Right renal cortex interstitium (tissue), 3 donors: ENCODE measurements at places on chromosomes 4 and X.

DNA sequence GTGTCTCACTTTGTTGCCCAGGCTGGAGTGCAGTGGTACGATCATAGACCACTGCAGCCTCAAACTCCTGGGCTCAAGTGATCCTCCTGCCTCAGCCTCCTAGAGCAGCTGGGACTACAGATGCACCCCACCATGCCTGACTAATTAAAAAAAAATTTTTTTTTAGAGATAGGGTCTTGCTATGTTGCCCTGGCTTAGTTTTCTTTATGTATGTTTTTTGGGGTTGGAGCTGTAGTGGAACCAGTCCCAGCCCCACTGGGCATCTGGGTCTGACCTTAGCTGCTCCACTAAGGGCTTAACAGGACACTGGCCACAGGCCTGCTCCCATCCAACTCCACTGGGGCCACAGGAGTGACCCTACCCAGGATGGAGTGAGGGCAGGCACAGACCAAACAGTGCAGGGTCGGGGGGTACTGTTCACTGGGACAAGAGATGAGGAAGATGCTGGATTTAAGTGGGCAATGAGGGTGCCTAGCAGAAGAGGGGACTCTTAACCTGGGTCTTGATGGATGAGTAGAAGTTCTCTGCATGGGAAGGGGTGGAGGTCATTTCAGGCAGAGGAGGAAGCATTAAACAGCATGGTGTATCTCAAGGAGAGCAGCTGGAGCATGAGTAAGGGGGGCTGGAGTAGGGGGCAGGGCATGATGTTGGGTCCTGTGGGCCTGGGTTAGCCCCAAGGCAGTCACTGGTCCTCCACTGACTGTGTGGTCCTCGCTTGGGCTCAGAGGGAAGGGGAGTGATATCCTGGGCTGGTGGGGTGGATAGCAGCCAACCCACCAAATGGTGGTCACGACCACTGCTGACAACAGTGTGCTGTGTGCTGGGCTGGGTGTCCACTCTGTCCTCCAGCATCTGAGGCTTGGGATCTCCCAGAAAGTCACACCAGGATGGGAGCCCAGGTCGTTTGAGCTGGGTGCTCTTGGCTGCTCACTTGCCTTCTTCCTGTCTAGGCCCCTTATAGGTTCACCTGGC lies 24.1 kb upstream of the ADD1 start:
- DNase-seq = no peak

DNA sequence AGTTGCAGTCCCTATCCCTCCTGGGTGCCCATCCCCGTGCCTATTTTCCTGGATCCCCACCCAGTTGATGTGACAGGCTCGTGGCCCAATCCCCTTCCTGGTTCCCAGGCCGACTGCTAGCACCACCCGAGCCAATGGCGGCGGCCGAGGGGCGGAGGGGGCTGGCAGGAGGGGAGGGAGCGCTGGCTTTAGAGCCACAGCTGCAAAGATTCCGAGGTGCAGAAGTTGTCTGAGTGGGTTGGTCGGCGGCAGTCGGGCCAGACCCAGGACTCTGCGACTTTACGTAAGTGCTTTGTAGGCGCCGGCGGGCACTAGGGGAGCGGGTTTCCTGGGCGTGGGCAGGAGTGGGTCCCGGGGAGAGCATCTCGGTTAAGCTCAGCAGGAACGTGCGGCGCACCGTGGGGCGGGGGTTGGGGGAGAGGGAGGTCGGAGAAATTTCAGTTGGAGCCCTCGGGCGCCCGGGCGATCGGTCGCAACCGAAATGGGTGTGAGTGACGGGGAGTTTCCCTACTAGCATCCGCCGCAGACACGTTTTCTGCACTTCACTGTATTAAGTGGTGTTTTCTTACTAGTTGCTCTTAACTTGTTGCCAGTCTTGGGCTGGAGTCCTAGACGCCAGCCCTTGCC lies at the start of gene PLS3:
Gene PLS3 (plus strand): TSS at position 197 of the 627 bp plus-strand sequence. CDS start 49,077 bp downstream, outside the sequence.
- no peak for DNase-seq

DNA sequence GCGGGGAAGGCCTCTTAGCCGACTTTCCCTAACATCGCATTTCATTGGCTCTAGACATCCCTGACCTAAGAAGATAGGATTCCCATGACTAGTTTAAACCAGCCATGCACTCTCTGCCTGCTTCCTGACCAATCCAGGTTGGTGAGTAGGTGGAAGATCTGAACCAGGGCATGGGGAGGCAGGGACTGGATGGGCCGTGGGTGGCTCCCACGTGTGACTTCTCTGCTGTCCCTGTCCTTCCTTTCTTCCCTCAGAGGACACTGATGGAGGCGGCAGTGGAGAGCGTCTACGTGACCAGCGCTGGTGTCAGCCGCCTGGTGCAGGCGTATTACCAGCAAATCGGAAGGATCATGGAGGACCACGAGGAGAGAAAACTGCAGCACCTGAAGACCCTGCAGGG lies 90.7 kb downstream of the EVC start:
- DNase-seq = no peak

GRCh38 chr4:22487328-22487727 lies 28.5 kb downstream of the ADGRA3 start:
- no peak for DNase-seq

DNA sequence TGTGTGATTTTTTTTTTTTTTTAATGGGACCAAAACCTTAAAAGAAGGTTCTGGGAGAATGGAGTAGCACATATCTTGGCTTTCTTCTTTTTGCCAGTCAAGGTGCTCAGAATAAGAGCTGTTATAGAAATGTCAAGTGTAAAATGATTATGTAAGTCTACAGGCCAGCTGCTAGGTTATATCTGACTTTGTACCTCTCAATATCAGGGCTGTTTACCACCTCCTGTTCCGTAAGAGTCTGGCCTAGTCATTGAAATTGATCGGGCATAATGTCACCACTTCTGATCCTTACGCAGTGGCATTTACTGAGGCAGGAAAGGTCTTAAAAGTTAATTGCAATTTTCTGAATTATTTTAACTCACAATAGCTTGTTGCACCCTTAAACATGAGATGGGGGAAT lies 41.1 kb downstream of the LIMCH1 start:
- no peak for DNase-seq

DNA sequence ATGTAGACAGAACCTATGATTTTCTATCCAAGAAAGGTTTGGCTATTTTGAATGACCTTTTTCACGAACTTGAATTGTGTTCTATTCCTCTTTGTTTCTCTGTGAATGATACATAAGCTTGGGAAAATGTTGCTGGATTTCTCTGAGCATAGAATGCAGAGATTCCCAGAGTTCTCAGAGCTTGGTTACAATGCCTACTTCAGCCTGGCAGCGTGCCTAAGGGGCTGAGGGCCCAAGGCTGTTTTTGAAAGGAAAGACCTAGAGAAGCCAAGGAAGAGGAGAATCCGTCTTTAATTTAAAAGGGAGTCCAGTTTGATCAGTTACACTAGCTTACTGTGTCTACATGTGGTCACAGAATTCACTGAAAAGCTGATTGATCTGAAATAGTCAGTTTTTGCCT lies 55.3 kb upstream of the CXorf51B start:
- no peak for DNase-seq

GRCh38 chr4:162715401-162715800 lies 451.3 kb downstream of the NAF1 start:
- DNase-seq = no peak

DNA sequence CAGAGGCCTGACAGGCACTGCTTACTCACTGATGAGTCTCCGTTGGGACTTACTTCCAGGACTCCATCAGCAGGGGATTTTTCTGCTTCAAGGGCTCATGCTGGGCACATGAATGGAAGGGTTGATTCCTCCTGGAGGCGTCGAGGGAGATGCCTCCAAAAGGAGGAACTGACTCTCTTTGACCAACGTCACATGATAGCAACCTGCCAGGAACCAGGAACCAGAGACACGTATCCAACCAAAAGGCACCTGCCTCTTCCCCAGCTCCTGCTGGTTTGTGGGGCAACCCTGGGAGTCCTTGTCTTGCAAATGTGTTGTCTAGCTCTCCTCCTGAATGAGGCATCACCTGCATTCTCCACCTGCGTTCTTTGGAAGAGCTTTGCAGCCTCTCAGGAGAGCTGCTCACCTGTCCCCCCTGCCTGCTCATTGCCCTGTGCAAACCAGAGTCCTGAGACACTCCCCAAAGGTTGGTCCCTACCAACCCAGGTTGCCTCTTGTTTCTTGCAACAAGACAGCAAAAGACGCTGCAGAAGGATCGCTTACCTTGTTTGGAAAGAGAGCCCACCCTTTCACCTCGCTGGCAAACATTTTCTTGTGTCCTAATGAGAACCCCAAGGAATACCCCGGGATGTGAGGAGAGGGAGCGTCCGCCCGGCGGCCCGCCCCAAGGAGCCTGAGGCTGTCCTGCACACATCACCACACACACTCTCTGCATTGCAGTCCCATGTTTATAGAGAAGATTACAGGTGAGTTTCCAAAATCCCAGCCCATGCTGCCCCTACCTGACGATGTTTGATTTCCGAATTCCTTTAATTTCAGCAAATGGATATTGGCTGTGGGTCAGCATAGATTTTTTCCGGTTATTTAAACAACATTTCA lies 30.5 kb upstream of the SHOX start:
- DNase-seq = no peak

DNA sequence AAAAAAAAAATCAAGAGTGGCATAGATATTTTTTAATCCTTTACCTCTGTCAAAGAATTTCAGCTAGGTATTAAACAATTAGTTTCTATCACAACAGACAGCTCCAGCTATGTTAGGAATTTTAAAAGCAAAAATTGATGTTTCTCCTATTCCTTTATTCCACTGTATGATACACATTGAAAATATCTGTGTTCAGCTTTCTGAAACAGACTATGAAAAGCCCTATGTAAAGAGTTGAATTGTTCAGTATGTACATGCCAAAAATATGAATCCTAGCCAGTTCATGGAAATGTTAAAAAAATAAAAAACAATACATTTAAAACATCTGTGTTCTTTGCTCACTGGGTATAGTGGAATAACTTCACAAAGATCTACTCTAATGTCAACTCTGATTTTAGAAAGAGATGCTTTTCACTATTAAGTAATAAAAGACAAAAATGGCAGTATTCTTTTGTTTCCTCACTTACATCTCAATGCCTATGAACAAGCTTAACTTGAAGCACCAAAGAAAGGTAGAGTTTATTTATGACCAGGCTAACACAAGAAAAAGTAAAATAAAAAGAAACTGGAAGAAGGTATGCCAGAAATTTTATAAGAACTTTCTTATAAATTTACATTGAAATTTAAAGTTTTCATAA lies 32.1 kb downstream of the FBXW7 start:
- no peak for DNase-seq

DNA sequence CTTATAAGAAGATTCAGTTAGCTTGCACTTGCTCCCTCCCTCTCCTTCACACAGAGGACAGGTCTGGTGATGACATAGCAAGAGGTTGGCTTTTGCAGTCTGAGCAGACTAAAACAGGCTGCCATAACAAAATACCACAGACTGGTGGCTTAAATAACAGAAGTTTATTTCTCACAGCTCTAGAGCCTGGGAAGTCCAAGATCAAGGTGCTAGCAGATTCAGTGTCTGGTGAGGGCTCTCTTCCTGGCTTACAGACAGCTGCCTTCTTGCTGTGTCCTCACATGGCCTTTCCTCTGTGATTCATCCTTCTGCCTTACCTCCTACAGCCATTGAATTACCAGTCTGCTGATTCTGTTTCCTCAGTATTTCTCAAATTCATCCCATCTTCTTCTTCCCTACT lies 13.1 kb downstream of the RP2 start:
- no peak for DNase-seq

DNA sequence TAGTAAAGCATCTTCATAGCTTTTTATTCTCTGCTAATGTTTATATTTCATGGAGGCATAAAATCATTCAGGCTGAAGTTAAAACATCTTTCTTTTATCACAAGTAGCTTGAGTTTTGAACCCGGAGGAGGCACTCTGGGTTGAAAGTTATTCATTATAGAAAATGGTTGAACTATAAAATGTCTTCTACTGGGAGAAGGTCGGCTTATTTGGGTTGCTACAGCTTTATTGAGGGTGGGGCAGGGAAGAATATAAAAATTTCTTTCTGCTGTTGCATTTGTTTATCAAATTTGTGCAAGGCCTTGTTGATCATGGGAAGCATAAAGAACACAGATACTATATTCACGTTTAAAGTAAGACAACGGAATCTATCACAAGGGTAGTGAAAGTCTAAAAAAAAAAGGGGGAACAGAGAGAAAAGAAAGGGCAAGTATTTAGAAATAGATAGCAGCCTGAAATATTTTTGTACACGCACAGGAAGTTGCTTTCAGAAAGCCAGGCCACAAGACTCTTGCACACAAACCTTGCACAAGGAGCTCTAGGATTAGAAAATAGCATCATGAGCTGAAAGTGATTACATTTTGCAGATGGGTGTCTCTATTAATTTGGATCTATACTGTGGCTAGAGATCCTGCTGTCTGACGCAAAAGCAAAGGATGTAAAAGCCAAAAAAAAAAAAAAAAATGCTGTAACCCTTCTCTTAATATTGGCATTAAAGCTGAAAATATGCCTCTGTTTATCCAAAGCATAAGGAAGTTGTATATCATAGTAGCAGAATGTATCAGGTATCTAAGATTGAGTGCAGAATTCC lies 37.2 kb upstream of the FAM9C start:
- DNase-seq = no peak

GRCh38 chrX:154742613-154743012 lies 8.3 kb downstream of the GAB3 start:
- no peak for DNase-seq
